ENCODE measurements at places on chromosomes 16 and 17.
A peak's percentile ranks its signal among the peaks of the same experiment; 100 is the strongest.

- no peak for DNase-seq
Observed at GRCh38 chr16:25925421-25925820, 233.7 kb downstream of the HS3ST4 start.

DNA sequence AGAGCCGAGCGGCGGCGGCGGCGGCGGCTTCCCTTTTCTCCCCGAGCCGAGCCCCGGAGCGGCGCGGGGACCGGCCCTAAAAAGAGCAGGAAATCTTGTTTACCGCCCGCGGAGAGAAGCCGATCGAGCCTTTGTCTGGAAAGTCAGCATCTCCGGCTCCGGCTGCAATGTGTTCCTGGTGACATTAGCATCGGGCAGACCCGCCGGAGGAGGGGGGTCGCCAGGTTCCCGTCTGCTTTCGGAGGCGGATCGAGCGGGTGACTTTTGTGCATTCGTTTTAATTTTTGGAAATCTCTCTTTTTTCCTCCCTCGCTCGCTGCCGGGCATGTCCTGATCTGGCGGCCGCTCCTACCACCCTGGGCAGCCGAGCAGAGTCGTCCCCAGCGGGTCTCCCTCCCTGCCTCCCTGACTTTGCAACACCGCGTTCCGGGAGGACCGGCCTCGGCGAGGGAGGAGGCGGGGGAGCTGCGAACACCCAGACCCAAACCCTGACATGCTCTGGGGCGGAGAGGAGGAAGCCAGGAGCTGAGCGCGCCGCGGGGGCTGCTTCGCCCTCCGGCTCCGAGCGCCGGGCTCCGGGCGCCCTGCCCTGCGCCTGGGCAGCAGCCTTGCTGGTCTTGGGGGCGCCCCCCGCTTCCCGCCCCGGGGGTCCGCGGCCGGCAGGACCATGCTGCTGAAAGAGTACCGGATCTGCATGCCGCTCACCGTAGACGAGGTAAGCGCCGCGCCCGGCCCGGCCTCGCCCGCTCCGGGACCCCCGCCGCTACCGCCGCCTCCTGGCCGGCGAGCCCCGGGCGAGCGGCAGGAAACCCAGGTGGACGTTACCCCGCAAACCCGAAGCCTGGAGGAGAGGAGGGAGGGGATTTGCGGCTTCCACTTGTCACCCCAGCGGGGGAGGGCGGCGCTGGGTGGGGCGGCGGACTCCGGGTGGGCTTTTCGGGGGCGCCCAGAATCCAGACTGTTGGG lies 690 bp downstream of the PITPNC1 start:
- no peak for DNase-seq

DNA sequence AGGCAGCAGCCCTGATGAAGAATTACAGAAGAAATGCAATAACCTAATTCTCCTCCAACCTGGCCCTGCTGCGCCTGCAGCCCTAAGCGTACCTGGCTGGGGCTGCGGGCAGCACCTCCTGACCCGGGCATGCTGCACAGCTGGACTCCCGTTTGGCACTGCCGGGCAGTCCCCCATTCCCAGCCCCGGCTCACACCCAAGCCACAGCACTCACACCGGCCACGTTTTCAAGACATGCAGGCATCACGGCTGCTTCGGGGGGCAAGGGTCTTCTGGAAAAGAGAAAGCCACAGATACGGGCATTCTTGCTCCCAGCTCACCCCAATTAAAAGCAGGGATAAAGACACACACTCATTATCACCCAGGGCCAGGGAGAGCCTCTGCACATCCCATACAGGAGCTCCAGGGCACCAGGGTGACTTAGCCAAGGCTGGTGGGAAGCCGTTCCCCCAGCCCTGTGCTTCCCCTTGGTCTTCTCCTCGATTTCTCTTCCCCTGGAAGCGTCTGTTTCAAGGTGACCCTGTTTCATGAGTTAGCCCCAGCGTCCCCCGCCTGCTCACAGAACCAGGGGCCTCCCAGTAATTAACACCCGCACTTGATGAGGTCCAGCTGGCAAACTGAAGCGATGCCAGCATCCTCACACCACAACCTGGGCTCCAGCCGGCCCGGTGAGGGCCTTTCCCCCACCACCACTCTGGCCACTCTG lies 216.7 kb downstream of the C16orf78 start:
- no peak for DNase-seq

DNA sequence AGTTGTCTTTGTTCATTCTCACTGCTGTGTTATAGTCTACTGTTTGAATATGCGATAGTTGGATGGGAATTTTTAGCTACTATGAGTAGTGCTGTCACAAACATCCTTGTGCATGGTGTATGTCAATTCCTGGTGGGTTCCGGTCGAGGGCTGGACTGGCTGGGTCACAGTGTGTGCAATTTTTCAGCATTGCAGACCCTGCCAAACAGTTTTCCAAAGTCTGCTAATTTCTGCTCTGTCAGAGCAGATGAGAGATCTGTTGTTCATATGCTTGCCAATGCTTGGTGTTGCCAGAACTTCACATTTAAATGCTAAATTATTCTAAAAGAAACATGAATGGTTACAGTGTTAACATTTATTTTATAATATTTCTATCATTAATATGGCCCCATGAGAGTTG lies 3.6 kb upstream of the C16orf96 start:
- DNase-seq, result no peak

- DNase-seq, result no peak
Observed at GRCh38 chr17:22374741-22375140, 682.4 kb downstream of the KCNJ18 start.

- DNase-seq, result no peak
Observed at GRCh38 chr16:75644240-75645012, 3.0 kb downstream of the KARS1 start.

DNA sequence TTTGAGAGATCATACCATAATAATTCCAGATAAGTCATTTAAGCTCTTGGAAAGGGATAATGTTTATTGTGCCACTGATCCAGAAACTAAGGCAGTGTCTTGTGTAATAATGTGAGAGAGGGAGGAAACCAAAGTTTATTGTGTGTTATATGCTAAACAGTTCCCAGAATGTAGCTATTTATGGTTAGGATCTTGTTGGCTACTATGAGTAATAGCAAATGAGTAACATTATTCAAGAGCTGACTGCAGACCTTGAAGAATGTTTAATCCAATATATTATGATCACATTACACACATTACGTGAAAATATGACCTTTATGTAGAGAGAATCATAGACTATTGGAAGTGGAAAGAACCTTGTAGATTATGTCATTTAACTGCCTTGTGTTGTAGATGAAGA lies 139.5 kb downstream of the BCAS3 start:
- no peak for DNase-seq

- peak; percentile 40 for DNase-seq
Observed at GRCh38 chr17:63434951-63435571, 11.0 kb downstream of the CYB561 start.

- DNase-seq, result no peak
Observed at GRCh38 chr17:65556910-65557348, 4.5 kb downstream of the AXIN2 start.

DNA sequence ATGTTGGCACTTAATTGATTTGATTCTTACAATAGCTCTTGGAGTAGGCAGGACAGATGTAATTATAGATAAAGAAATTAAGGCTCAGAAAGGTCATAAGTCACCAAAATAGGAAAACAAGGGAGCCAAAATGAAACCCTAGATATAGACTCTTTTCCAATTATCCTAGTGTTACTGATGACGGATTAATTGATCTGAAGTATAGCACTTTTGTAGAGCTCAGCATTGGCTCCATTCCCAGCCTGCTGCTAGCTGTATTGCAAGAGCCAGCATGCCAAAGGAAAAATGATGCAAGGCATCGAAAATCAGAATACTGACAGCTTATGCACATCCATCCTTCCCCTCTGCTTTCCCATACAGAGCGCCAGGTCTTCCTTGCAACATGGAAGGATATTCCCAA lies 21.6 kb upstream of the RASL10B start:
- DNase-seq, result no peak

- no peak for DNase-seq
Observed at GRCh38 chr16:80107900-80108299, 432.9 kb upstream of the DYNLRB2 start.

DNA sequence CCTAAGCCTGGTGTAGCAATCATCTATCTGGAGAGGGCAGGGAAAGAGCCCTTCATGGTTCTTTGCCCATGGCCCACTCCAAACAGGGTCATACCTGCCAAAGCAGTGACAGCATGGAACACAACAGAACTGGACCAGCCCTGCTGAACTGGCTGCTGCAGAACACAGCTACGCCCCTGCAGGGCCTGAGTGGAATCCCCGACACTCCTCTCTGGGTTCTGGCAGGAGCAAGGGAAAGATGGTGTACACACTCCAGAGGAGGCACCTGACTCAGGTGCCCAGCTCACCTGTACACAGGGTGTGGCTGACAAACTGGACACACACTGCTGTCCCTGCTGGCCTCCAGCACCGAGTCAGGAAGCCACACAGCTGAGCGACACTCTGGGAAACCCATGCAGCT lies 19.8 kb downstream of the MIEF2 start:
- DNase-seq, result no peak

GRCh38 chr17:30413109-30413508 lies 34.4 kb downstream of the CPD start:
- no peak for DNase-seq

- DNase-seq, result peak; percentile 69
Observed at GRCh38 chr16:29804455-29805231, 1.7 kb upstream of the MAZ start.

GRCh38 chr16:4450931-4451519 lies 23.4 kb downstream of the NMRAL1 start:
- no peak for DNase-seq

- no peak for DNase-seq
Observed at GRCh38 chr17:45838751-45839295, 5.9 kb upstream of the SPPL2C start.

DNA sequence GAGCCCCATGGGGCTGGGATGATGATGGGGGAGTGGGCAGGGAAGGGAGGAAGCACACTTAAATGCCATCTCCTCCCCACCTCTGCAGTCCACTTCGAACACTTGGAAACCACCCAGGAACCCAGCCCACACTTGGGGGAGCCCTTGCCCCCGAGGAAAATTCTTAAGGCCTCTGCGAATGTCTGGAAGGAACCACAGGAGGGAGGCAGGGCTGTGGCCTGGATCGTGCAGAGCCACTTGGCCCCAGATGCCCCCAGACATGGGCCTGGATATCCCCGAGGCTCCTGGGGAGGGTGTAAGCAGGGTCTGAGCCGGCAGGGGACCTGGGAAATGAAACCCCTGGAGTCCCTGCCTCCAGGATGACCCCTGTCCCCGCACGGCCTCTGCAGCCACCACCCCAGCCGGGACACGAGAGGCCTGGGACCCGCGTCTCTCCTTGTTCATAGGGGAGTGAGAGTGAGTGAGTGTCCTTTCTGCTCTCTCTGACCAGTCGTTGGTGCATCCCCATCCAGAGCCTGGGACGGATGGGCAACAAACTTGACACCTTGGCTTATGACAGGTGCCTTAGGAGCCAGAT lies 11.8 kb upstream of the MTSS2 start:
- no peak for DNase-seq

- no peak for DNase-seq
Observed at GRCh38 chr16:2675714-2676113, 6.6 kb upstream of the KCTD5 start.

DNA sequence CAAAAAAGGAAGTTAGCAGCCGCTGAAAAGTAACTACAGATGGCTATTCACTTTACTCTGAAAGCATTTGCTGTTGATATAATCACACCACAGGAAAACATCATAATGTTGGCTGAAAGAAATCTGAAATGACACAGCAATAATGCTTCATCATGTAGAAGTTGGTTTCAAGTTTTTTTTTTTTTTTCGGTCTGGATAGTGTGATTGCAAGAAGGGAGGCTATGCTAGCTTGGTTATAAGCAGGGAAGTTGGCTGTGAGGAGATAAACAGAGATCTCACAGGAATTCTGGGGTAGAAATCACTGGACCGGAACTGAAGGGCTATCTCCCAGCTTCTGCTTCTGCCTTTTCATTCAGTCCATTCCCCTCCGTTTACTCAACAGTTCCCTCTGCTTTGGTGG lies 57.9 kb downstream of the MYO1D start:
- no peak for DNase-seq

Measured in caudate nucleus (tissue), 63 donors.